ENCODE measurements at places on chromosomes 5 and 9. TPM values are rescaled to one million over a fixed set of nuclear protein-coding genes. Genes with fewer than 3 reads are reported as not detected.

DNA sequence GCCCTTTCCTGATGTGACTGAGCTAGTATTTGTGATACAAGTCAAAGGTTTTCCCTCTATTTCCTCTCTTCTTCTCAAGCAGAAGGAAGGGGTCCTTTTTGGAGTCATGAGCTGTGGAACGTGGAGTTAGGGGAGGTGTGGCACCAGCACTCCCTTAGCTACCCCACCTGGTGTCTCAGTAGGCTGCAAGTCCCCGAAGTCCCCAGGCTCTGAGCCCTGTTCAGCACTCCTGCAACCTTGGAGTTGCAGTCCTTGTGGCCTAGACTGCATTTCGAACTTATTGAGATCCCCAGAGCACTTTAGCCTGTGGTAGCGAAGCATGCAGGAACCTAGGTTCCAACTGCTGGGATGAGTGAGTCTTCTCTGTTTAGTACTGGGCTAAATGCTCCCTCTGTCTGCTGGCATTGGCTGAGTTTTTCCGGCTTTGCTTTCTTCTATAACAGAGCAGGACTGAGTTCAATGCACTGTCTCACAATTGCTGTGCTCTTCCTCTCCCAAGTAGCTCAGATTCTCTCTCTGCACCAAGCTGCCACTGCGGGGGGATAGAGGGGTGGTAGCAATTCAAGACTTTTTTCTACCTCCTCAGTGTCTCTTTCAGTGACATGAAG lies 600.7 kb upstream of the CDH9 start:
- DNase-seq = no peak
- no peaks in the 10 kb centered on the region for H3K4me1 ChIP-seq
- H3K36me3 ChIP-seq = no peaks in the 10 kb centered on the region
- H3K27ac ChIP-seq = no peak overlapping the region
- no peak overlapping the region for H3K4me3 ChIP-seq

DNA sequence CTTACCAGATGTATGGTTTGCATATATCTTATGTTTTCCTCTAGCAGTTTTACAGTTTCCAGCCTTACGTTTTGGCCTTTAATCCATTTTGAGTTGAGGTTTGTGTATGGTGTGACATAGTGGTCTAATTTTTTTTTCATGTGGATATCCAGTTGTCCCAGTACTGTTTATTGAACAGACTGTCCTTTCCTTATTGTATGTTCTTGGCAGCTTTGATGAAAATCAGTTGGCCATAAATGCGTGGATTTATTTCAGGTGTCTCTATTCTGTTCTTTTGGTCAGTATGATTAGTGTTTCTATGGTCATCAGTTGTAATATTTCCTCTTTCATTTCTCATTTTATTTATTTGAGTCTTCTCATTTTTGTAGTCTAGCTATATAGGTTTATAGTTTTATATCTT lies 42.4 kb downstream of the SRFBP1 start:
- no peak for DNase-seq
- H3K27me3 ChIP-seq = no peaks in the 10 kb centered on the region
- H3K36me3 ChIP-seq = no peaks in the 10 kb centered on the region
- H3K27ac ChIP-seq = no peak overlapping the region
- no peak overlapping the region for H3K4me3 ChIP-seq

- no peak for DNase-seq
- H3K27me3 ChIP-seq = no peaks in the 10 kb centered on the region
- H3K4me3 ChIP-seq = no peak overlapping the region
- H3K27ac ChIP-seq = no peak overlapping the region
These were observed 61.3 kb downstream of the MEGF9 start for GRCh38 chr9:120652934-120653333.

DNA sequence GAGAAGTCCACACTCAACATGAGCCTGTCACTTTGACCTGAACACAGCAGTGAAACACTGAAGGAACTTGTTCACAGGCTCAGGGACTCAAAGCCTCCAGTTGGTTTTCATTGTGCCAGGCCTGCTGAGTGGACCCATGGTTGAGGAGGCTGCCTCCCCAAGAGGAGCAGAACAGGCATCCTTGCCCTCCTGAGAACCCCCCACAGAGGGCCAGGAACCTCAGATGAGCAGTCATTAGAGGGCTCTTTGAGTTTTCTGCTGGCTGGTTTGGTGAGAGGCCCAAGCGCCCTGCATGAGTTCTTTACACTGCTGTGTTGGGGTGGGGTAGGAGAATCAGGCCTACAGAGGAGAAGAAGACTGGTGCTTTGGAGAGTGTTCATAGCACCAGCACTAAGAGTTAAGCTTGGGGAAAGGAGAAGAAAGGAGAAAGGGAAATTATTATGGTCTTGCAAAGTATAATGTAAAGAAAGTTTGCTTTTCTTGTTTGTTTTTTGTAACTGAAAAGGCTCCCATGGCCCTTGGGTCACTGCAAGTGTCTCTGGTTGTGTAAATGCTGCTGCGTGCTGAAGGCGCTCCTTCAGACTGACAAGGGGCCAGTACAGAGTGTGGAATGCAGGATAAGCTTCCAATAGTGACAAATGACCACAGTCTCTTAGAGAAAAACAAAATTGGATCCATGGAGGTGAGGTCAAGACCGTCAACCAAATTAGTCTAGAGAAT lies 100.2 kb downstream of the PDE8B start:
- H3K27me3 ChIP-seq = no peaks in the 10 kb centered on the region
- H3K27ac ChIP-seq = no peak overlapping the region
- no peak for DNase-seq

DNA sequence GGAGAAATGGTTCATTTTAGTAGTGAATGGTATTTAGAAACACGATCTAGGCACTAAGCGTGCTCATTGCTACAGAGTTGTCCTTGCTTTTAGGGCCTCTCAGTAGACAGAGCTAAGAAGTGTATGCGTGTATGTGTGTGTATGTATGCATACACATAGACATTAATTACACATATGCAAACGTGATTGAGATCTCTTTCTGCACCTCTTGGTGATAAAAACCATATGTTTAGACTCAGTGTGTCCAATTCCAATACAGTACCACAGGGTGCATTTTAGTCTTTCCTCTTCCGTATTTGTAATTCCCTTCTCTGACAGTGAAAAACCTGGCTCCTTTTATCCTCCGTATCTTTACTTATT lies 13.1 kb downstream of the TRIO start:
- H3K4me1 ChIP-seq = peaks cover 15% of the 10 kb centered on the region
- H3K27ac ChIP-seq = no peak overlapping the region
- no peak overlapping the region for H3K4me3 ChIP-seq
- H3K27me3 ChIP-seq = no peaks in the 10 kb centered on the region
- no peaks in the 10 kb centered on the region for H3K36me3 ChIP-seq

The GABBR2 gene
- polyA plus RNA-seq = 0.14 TPM

The GKAP1 gene
- polyA plus RNA-seq = 22.4 TPM

The NOL8 gene
- 51.3 TPM for polyA plus RNA-seq

The IRX4 gene
- 0.07 TPM for polyA plus RNA-seq

The C5orf34 gene
- 5.3 TPM for polyA plus RNA-seq

The EHMT1 gene
- polyA plus RNA-seq = 56.9 TPM

The AJM1 gene
- polyA plus RNA-seq = 1.8 TPM
